Pancreas (tissue), 10 donors: ENCODE measurements at places on chromosomes 4 and X.

DNA sequence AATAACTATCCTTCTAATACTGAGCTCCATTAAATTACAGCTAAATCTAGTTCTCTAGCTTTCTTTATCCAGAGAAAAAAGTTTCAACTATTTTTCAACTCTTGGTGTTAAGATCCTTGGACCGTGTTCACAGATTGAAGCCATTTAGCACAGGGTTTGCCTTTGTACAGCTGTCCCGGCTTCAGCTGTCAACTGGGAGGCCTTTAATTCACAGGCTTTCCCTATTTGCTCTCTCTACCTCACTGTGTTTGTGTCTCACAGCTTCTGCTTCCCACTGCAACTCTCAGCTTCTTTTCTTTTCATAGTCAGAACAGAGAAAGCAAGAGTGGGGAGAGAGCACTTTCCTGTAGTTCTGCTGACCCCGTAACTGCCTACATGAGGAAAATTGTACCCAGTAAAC, 76.9 kb upstream of the SMAD1 start:
- no peaks in the 10 kb centered on the region for H3K4me1 ChIP-seq
- H3K4me3 ChIP-seq: no peak overlapping the region
- no peak for DNase-seq
- H3K27ac ChIP-seq: no peak overlapping the region

- H3K4me1 ChIP-seq: no peaks in the 10 kb centered on the region
- no peak overlapping the region for H3K4me3 ChIP-seq
- no peak overlapping the region for H3K27ac ChIP-seq
- H3K27me3 ChIP-seq: peaks cover 4% of the 10 kb centered on the region
Observed at GRCh38 chrX:638482-639131, 8.0 kb downstream of the SHOX start.

DNA sequence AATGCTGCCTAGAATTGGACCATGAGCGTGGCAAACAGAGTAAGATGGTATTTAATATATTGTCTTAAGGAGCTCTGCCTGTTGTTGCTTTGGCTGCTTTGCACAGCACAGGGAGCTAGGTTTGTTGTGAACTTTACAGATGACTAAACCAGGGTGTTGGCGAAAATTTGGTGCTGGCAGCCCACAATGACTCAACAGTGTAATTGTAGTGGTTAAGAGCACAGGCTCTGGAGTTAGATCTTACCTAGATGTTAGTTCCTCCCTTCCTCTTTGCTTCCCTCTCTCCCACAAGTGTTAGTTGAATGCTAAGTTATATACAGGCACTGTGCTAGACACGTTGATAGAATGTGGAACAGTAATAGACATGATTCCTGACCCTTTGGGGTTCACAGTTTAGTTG, 128.9 kb upstream of the TRPC5 start:
- H3K27me3 ChIP-seq: no peaks in the 10 kb centered on the region
- no peaks in the 10 kb centered on the region for H3K4me1 ChIP-seq
- H3K4me3 ChIP-seq: no peak overlapping the region
- H3K27ac ChIP-seq: no peak overlapping the region
- DNase-seq: no peak

DNA sequence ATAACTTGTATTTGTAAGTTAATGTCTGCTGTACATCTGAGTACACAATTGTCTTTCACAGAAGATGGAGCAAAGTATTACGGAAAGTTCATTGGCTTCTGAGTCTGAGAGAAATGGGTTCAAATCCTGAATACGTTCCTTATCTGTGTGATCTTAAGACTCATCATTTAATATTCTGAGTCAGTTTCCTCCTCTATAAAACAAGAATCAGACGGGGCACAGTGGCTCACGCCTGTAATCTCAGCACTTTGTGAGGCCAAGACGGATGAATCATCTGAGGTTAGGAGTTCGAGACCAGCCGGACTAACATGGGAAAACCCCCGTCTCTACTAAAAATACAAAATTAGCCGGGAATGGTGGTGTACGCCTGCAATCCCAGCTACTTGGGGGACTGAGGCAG, 57.8 kb downstream of the APBB2 start:
- no peaks in the 10 kb centered on the region for H3K27me3 ChIP-seq
- peaks cover 7% of the 10 kb centered on the region for H3K4me1 ChIP-seq
- no peak overlapping the region for H3K4me3 ChIP-seq
- DNase-seq: no peak
- H3K27ac ChIP-seq: no peak overlapping the region
- H3K36me3 ChIP-seq: no peaks in the 10 kb centered on the region

- no peak for DNase-seq
- H3K27me3 ChIP-seq: no peaks in the 10 kb centered on the region
- no peak overlapping the region for H3K4me3 ChIP-seq
- no peaks in the 10 kb centered on the region for H3K36me3 ChIP-seq
Observed at GRCh38 chr4:23667659-23668058, 222.2 kb downstream of the PPARGC1A start.

DNA sequence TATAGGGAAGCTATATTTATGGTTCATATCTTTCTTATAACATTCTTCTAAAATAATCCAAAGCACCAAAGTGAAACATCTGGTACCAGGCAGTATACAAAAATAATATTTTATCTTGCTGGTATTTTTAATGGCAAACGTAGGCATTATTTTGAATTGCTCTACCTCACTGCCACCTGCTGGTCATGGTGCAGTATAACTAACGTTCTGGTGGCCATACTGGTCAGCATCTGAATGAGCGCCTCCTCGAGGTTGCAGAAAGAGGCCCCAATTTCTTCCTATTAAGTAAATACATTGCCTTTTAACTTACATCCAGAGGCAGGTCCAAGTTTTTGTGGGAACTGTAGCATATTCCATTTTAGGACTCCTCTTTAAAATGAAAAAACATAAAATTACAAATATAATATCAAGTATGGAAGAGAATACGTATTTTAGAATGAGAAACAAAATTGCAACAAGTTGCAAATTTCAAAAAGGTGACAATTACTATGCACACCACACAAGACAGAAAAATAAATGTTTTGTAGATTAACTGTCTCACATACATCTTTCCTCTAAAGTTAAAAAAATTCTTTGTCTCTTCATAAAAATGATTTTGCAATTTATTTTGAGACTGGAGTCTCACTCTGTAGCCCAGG, 22.9 kb upstream of the CWH43 start:
- no peaks in the 10 kb centered on the region for H3K36me3 ChIP-seq
- no peaks in the 10 kb centered on the region for H3K27me3 ChIP-seq
- no peak for DNase-seq
- no peak overlapping the region for H3K27ac ChIP-seq
- no peaks in the 10 kb centered on the region for H3K4me1 ChIP-seq

DNA sequence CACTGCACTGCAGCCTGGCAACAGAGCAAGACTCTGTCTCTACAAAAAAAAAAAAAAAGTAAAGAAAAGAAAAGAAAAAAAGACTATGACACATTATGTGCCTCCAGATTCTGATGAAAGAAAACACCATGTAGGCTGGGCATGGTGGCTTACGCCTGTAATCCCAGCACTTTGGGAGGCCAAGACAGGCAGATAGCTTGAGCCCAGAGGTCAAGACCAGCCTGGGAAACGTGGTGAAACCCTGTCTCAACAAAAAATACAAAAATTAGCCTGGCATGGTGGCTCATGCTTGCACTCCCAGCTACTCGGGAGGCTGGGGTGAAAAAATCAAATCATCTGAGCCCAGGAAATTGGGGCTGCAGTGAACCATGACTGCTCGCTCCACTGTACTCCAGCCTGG, 19.4 kb downstream of the THOC2 start:
- H3K4me1 ChIP-seq: peaks cover 4% of the 10 kb centered on the region
- H3K36me3 ChIP-seq: no peaks in the 10 kb centered on the region
- H3K27me3 ChIP-seq: no peaks in the 10 kb centered on the region
- H3K27ac ChIP-seq: no peak overlapping the region
- no peak for DNase-seq

DNA sequence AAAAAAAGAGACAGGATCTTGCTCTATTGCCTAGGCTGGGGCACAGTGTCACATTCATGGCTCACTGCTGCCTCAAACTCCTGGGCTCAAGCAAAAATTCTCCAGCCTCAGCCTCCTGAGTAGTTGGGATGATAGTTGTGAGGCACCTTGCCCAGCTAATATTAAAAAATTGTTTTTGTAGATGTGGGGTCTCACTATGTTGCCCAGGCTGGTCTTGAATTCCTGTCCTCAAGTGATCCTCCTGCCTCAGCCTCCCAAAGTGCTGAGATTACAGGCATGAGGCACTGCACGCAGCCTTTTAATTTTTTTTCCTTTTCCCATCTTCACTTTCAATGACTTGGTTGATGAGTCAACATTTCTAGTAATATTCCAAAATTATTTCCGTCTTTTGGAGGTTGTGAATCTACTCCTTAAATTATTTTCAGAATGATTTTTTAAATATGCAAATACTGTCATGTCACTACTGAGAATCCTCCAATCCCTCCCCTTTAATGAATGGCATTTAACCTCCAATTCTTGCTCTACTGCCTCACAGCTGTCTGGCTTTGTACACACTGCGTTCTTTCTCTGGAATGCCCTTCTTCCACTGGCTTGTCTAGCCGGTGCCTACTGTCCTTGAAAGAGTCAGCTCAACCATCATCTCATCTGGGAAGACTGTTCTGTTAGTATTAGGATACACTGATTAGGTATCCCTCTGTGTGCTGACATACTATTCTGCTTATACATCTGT, 27.5 kb upstream of the DCTD start:
- DNase-seq: no peak
- no peak overlapping the region for H3K27ac ChIP-seq
- H3K4me1 ChIP-seq: no peaks in the 10 kb centered on the region
- no peak overlapping the region for H3K4me3 ChIP-seq
- H3K27me3 ChIP-seq: no peaks in the 10 kb centered on the region
- H3K36me3 ChIP-seq: no peaks in the 10 kb centered on the region

- H3K4me3 ChIP-seq: no peak overlapping the region
- H3K27me3 ChIP-seq: no peaks in the 10 kb centered on the region
- no peak overlapping the region for H3K27ac ChIP-seq
- H3K36me3 ChIP-seq: no peaks in the 10 kb centered on the region
Observed at GRCh38 chr4:186021461-186022167, 47.3 kb upstream of the TLR3 start.

DNA sequence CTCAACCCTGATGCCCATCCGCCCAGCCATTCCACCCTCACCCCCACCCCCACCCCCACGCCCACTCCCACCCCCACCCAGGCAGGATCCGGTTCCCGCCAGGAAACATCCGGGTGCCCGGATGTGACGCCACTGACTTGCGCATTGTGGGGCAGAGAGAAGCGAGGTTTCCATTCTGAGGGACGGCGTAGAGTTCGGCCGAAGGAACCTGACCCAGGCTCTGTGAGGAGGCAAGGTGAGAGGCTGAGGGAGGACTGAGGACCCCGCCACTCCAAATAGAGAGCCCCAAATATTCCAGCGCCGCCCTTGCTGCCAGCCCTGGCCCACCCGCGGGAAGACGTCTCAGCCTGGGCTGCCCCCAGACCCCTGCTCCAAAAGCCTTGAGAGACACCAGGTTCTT, at the start of gene MAGEA1:
Gene MAGEA1, plus strand, starts transcription at position 154 of the 400 bp plus-strand sequence. CDS start 3,106 bp downstream, outside the sequence.
- H3K27me3 ChIP-seq: no peaks in the 10 kb centered on the region
- no peak within 1 kb of the TSS for H3K4me3 ChIP-seq
- no peak within 1 kb of the TSS for H3K27ac ChIP-seq
- no peaks in the 10 kb centered on the region for H3K36me3 ChIP-seq

GRCh38 chr4:13642170-13642950, 14.8 kb upstream of the BOD1L1 start:
- H3K27ac ChIP-seq: no peak overlapping the region
- H3K4me3 ChIP-seq: no peak overlapping the region
- no peak for DNase-seq
- H3K36me3 ChIP-seq: no peaks in the 10 kb centered on the region
- H3K4me1 ChIP-seq: no peaks in the 10 kb centered on the region
- H3K27me3 ChIP-seq: peaks cover 4% of the 10 kb centered on the region

DNA sequence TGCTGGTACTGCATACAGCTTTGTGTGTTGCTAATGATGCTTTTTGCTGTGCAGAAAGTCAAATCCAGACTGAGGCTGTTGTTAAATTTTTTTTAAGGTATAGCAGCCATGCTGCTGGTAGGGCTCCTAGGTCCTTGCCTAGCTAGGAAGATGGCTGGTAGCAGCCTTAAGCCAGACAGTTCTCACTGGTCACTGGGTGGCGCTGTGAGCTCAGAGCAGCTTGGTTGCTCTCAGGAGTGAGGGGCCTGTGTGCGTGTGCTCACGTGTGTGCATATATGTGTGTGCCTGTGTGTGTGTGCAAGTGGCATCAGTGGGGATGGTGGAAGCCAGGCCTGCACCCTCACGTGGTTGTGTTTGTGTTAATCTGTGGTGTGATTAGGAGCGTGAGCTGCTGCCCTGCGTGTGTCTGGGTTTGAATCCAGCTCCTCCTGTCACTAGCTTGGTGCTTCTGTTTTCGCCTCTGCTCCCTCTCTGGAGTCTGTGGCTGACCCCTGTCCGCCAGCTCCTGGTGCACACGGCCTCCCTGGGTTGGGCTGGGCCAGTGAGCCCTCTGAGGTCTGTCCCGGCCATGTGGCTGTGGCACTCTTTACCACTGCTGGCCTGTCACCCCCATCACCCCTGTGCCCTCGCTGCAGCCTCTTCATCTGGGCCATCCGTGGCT, 46.1 kb downstream of the SORCS2 start:
- H3K4me3 ChIP-seq: no peak overlapping the region
- H3K4me1 ChIP-seq: no peaks in the 10 kb centered on the region
- H3K27me3 ChIP-seq: no peaks in the 10 kb centered on the region
- no peak for DNase-seq

DNA sequence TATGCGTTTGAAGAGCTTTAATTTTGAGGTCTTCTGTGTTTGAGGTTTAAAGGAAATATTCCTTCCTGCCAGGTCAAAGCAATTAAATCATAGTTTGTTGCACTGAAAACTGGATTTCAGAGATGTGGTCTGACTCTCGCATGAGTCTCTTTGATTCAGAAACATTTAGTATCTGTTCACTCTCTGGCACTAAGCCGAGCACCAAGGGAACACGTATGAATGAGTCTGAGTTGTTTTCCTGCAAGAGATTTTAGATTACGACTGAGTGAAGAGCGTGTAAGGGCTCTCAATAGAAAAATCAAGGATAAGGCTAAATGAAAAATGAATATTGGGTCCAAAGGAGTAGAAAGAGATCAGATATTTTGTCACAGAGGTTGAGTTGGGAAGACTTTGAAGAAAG, 875.4 kb upstream of the PRKX start:
- H3K27me3 ChIP-seq: no peaks in the 10 kb centered on the region
- no peaks in the 10 kb centered on the region for H3K4me1 ChIP-seq
- H3K27ac ChIP-seq: no peak overlapping the region
- no peaks in the 10 kb centered on the region for H3K36me3 ChIP-seq

DNA sequence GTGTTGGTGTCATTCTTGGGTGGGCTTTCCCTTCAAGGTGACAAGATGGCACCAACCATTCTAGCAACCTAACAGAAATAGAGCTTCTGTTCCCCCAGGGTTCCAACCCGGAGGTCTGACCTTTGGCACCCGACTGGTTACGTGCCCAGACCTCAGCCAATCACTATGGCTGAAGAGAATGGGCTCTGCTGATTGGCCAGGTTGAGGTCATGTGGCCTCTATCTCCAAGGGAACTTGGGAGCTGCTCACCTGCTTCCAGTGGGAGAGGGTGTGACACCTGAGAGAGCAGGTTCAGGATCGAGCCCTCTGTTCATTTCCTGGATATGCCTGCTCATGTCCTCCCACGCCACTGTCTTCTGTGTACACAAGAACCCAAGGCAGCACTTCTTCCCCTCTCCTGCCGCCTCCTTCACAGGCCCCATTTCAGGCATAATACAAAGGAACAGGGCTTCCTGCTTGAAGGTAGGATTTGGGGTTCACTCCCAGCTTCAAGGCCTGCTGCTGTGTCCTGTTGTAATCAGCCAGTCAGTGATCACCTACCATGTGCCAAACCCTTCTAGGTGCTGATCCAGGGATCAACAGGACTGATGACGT, 11.0 kb downstream of the SOWAHB start:
- H3K4me1 ChIP-seq: no peaks in the 10 kb centered on the region
- H3K36me3 ChIP-seq: no peaks in the 10 kb centered on the region
- no peak for DNase-seq

GRCh38 chrX:13088156-13088487, 43.7 kb upstream of the FAM9C start:
- no peak for DNase-seq
- H3K4me3 ChIP-seq: no peak overlapping the region
- peaks cover 6% of the 10 kb centered on the region for H3K4me1 ChIP-seq
- no peaks in the 10 kb centered on the region for H3K27me3 ChIP-seq
- H3K36me3 ChIP-seq: no peaks in the 10 kb centered on the region
